ENCODE measurements at places on chromosomes 6 and 20. TPM values are rescaled to one million over a fixed set of nuclear protein-coding genes. Genes with fewer than 3 reads are reported as not detected.

- no peak for DNase-seq
- no peaks in the 10 kb centered on the region for H3K27me3 ChIP-seq
- no peak overlapping the region for H3K4me3 ChIP-seq
- no peaks in the 10 kb centered on the region for H3K4me1 ChIP-seq
- H3K27ac ChIP-seq: no peak overlapping the region
Observed at GRCh38 chr20:12970372-12970821, 38.4 kb upstream of the SPTLC3 start.

The SLC17A1 gene
- total RNA-seq: 26.3 TPM

GRCh38 chr6:1586256-1586655 is 23.5 kb upstream of the FOXC1 start:
- H3K27me3 ChIP-seq: no peaks in the 10 kb centered on the region
- no peak overlapping the region for H3K27ac ChIP-seq
- H3K4me1 ChIP-seq: no peaks in the 10 kb centered on the region
- no peak for DNase-seq

The CENPB gene
- total RNA-seq: 99.8 TPM

GRCh38 chr6:53335224-53335994 is 13.3 kb downstream of the ELOVL5 start:
- H3K4me3 ChIP-seq: no peak overlapping the region
- H3K4me1 ChIP-seq: no peaks in the 10 kb centered on the region
- H3K36me3 ChIP-seq: peaks cover 5% of the 10 kb centered on the region
- H3K27me3 ChIP-seq: no peaks in the 10 kb centered on the region

The HLA-DRB1 gene
- total RNA-seq: 267 TPM
